Stimulated activated CD4-positive, alpha-beta T cell treated with anti-CD3 and anti-CD28 coated beads, TNF-alpha, amount 100 ng/mL, for 1 hour (primary cell): ENCODE measurements at places on chromosomes 1 and 21.

DNA sequence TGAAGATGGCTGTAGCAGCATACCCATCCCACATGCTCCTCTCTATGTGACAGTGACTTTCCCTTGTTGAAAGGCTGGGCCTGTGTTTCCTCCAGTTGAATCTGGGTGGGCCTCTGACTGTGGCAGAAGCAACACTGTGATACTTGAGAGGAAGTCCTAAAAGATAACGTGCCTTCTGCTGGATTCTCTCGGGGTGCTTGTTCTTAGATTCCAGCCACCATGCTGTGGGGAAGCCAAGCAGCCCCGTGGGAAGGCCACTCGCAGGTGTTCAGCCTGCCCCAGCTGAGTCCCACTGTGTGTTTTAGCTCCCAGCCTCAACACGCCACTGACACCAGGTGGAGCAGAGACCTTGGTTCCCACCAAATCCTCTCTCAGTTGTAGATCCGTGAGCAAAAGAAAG, 31.5 kb downstream of the TRAPPC10 start:
- DNase-seq = no peak

- no peak for DNase-seq
These were observed 37.6 kb downstream of the RUNX3 start for GRCh38 chr1:24892188-24893153.

GRCh38 chr1:24903560-24903954, 26.5 kb downstream of the RUNX3 start:
- no peak for DNase-seq

- DNase-seq = no peak
These were observed 39.6 kb upstream of the CDC42BPA start for GRCh38 chr1:227357927-227358302.

GRCh38 chr1:119228335-119229080, 88.1 kb upstream of the WARS2 start:
- no peak for DNase-seq

DNA sequence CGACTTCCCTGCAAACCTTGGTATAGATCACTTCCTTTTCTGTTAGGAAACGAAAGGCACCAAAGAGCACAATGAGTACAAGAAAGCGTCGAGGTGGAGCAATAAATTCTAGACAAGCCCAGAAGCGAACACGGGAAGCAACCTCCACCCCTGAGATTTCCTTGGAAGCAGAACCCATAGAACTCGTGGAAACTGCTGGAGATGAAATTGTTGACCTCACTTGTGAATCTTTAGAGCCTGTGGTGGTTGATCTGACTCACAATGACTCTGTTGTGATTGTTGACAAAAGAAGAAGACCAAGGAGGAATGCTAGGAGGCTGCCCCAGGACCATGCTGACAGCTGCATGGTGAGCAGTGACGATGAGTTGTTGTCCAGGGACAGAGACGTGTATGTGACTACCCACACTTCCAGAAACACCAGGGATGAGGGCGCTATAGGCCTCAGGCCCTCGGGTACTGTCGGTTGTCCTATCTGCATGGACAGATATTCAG, 18.5 kb downstream of the FAM89A start:
- no peak for DNase-seq

DNA sequence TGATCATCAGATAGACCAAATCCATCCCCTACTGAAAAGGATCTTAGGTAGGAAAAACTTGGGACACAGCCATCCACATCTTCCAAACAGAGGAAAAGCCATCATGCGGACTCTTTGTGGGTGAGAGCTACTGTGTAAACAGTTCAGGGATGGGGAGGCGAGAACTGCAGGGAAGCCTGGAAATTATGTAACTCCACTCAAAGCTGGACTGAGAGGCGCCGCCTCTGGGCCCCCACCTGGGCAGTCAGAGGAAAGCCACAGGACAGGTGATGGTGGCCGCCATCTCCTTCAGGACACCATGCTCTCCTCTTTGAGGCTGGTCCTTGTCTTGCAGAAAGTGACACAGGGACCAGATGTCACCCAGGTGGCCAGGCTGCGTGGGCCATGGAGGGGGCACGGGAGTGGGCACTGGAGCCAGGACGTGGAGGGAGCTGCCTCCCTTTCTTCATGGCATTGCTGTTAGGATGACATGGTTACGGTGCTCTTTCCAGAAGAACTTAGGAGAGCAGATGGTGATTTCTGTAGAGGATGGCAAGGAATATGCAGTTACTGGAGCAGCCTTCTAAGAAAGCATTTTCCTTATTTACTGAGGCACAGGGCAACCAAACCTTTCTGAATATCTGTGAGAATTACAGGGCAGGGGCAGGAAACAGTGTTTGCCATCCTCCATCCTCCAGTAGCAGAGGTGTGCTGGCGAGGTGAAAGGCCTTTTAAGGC, 32.0 kb upstream of the TDRD10 start:
- no peak for DNase-seq

DNA sequence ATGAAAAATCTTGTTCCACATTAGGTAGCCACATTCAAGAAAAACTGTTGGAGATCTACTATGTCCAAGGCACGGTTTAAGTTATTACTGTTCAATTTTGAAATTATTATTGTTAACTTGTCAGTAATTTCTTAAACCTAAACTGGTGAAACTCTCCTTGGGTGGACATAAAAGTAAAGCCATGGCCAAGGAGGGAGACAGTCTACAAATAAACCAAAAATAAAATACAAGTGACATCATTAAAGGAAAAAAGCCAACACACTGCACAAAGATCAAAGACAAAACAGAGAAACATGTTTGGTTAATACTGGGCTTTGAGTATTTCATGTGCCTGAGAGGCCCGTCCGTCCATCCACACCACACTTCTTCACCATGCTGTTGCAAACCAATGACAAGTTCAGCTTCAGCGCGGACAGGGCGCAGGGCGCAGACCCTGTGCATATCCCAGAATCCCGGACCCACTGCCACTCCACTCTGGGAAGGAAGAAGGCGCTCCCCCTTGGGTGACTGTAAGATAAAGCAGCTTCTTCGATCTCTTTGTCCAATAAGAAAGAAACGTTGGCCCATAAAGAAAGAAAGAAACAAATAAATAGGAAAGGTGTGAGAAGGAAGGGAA, 918 bp upstream of the RASAL2 start:
- no peak for DNase-seq

DNA sequence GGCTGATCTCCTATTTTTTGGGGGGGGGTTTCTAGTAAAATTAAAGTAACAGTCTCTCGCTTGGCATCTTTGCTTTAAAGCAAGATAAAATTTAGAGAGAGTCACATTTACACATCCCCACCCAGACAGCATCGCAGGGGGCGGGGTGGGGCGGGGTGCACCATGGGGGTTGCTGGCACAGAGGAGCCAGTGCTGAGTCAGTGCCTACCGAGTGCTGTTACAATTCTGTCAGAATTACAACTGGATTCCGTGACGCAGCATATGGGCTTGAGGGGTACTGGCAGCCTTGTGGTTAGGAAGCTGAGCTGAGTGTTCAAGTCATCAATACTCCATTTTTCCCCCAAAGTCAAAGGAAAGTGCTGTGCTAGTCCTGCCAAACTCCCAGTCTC, 175.9 kb downstream of the PRDM16 start:
- no peak for DNase-seq

GRCh38 chr1:209748620-209749019, 7.2 kb upstream of the TRAF3IP3 start:
- no peak for DNase-seq

DNA sequence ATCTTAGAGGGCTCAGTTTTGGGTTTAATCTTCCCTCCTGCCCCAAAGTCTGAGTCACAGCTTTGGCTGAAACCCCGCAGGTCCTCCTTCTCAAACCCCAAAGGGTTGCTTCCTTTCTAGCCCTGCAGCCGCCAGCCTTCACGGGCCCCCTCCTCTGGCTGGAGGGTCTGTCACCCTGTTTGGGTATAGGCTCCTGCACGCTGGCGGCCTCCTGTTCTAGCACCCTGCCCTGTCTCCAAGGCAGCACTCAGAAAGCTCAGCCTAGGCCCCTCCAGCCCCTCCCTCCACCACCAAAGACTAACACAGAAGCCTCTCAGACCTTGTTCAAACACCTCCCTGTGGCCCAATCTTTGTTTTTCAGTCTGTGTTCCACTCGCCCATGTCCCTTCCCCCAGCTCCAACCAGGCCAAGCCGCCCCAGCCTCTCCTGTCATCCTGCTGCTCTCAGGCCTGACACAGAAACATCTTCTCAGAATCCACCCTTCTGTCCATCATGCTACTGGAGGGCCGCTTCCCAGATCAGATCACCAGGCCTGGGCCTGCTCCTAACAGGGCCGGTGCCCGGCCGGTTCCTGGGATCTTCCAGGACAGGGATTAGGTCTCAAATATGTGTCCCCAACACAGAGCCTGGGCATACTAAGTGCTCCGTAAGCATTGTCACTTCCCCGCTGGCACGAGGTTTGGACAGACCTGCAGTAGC, 35.6 kb downstream of the HTR6 start:
- no peak for DNase-seq

DNA sequence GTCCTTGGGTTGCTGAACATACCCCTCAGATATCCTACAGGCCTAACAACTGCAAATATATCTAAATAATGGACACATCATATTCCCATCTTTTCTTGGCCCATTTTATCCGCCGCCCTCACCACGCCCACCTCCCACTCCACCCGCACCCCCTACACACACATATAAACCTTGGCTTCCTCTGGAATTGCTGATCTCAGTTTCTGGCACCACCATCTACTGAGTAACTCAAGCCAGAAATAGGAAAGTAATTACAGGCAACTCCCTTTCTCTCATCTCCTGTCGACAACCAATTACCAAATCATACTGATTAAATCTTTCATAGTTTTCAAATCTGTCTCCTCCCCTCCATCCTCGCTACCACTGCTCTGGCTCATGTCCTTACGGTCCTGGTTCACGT, 4.7 kb downstream of the RGS8 start:
- no peak for DNase-seq

DNA sequence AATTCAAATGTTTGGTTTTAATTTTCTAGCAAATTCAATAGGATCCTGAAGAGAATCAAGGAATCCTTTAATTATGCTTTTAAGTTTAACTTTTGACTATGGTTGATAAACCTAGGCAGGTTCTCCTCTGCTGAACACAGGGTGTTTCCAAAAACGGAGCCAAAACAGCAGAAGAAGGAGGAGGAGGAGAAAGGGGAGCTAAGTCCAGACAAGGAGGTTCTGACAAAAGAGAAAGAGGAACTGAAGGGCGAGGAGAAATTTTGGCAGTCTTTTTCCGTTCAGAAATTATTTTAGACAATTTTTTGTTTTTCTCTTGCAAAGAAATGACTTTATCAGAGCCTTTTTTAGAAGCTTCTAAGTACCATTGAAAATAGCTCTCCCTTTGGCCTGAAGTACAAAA, 33.2 kb upstream of the FNBP1L start:
- DNase-seq = no peak

GRCh38 chr1:77026135-77026534, 158.9 kb downstream of the ST6GALNAC5 start:
- DNase-seq = no peak

DNA sequence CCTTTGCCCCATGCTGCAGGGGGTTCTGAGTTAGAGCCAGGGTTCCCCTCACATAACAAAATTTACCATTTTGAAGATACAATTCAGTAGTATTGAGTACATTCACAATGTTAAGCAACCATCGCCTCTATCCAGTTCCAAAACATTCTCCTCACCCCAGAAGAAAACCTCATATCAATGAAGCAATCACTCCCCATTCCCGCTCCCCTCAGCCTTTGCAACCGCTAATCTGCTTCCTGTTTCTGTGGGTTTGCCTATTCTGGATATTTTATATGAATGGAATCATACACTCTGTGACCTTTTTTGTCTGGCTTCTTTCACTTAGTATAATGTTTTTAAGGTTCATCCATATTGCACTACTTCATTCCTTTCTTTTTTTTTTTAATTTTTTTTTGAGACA, 32.9 kb downstream of the SERINC2 start:
- DNase-seq = no peak

DNA sequence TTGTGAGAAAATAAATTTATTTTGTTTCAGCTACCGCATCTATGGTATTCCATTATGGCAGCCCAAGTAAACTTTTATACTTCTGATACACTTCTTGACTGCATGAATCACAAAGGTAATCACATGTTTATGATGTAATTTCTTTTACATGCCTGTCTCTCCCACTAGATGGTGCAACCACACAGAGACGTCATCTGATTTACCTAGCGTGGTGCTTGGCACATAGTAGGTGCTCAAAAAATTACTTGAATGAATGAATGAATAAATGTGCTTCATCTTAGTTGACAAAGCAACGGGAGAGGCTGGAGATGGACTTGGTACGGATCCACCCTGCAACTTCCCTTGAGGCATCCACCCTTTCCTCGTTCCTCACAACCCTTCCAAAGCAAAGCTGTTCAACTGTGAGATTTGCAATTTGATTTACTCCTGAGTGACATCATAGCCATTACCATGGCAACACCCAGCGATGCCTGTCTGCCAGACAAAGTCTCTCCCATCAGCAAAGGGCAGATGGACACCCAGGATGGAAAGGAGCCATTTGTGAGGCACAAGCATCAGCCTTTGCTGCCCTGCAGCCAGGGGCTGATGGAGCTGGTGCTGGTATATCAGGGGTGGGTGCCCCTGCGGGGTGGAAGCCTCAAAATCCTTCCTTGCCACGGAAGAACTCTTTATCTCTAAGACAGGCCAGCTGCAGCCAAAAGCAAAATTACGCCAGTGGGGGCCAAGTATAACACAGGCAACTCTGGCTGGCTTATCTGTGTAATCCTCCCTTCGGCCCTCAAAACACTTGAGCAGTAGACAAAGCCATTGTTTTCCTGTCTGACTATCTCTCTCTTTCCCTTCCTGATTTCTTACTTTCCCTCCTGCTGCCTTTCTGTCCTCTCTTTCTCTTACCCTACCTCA, 18.9 kb upstream of the VWA5B1 start:
- no peak for DNase-seq

DNA sequence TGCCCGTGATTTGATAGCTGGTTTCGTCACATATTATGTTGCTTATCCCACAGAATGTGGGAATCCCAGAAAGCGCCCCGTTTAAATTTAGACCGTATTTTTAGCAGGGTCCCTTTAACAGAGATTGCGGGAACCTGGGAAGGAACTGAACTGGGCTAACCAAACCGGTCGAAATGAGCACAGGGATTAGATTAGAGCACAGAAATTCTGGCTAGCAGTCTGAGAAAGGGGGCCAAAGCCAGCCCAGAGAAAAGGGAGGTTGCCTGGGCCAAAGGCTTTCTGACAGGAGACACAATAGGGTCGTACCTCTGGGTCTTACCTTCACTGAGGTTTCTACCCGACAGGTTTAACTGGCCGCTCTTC, 327 bp downstream of the LRRC40 start:
- no peak for DNase-seq

- DNase-seq = no peak
These were observed 4.1 kb upstream of the CACNA1E start for GRCh38 chr1:181479137-181479745.

DNA sequence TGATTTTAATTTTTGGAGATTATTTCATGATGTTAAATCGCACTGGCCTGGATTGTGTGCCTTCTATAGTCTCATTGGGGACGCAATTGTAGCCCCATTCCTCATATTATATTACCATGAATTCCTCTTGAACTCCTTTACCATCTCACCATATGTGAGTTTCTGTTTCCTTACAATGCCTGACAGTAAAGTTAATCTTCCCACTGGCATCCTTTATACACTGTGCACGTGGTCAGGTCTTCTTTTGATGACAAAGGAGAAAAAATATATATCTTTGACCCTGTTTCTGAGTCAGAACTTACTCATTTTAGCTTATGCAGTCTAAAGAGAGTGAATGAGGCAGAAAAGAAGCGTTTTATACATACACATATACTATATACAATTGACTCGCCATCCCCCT, 774 bp upstream of the ABL2 start:
- no peak for DNase-seq
